ENCODE measurements at places on chromosomes 6 and 20.

GRCh38 chr6:514396-514978 lies 122.9 kb downstream of the IRF4 start:
- peak; percentile 30 for DNase-seq

- no peak for DNase-seq
Observed at GRCh38 chr6:82270881-82271635, 23.5 kb upstream of the IBTK start.

DNA sequence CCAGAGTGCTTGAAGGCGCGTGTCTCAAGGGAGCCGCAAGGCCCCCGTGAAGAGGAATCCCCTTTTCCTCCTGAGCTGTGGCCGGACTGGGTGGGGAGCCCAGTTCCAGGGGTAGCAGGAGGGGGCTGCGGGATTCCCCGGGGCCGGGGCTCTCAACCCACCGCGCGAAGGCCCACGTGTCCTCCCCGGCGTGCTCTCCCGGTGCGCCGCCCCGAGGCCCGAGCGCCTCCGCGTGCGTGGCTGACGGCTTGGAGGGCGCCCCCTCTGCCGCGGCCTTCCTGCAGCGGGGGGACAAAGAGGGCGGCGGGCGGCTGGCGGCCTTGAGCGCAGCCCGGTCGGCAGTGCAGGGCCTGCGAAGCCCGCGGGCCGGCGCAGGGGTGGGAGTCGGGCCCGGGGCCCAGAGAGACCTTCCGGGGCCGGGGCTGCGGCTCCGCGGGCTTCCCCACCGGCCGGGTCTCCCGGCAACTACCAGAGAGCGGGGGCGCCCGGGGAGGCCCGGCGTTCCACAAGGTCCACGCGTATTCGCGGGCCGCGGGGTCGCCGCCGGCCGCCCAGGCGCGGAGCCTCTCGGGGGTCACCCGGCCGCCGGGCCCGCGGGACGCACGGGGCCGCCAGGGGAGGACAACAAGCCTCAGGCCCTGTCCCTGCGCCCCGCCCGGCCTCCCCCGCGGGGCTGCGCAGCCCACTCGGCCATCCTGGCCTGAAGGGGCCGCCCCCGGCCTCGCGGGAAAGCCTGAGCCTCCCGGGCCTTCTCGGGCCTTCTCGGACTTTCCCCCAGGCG lies at the start of gene FAM217A:
FAM217A (minus strand) TSS at position 447 of the 781 bp plus-strand sequence. CDS start 1,723 bp downstream, outside the sequence.
- no peak for DNase-seq

DNA sequence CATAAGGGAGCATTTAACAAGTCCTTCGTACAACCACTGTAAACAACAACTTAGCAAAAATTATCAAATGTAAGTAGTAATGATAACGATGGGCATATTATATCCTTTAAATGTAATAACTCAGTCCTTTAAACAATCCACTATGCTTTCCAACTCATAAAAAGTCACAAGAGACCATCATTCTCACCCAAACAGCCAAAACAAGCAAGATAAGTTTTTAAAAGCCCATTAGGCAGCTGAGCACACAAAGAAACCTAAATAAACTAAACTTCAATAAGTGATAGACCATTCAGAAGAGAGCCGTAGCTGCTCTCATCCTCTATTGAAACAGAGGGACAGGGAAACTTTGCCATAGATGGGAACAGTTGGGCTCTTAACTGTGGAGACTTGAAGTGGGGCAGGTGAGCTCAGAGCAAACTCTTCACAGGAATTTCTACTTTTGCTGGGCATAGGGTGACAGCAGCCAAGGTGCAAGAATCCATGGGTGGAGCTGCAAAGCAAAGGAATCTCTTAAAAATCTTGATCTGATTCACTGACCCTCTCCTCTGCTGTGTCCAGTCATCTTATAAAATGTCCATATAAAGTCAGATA lies 22.5 kb downstream of the RAB22A start:
- no peak for DNase-seq

- no peak for DNase-seq
Observed at GRCh38 chr6:36129941-36130666, at the start of gene MAPK13. Gene MAPK13, plus strand, starts transcription at chr6:36130513. Its CDS starts 70 bp downstream, at chr6:36130583.

DNA sequence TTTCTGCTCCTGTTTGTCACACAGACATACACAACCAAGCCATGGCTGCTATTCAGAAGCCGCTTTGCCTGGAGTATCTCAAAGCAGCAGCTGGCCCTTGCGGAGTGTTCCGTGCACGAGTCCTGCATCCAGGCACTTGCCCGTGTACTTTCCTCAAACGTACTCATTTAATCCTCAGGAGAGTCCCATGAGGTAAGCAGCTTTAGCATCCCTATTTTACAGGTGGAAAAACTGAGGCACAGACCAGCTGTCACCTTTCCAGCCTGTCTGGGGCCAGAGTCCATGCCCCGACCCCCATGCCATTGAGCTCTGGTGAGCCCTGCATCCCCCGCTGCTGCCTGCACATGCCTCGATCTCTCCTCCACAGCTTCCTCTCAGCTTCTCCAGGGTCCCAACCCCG lies 130.0 kb downstream of the ERMARD start:
- DNase-seq: no peak

GRCh38 chr6:158789115-158789917 lies 29.9 kb downstream of the EZR start:
- no peak for DNase-seq

- DNase-seq: no peak
Observed at GRCh38 chr6:158405933-158406332, 93.7 kb downstream of the TULP4 start.

DNA sequence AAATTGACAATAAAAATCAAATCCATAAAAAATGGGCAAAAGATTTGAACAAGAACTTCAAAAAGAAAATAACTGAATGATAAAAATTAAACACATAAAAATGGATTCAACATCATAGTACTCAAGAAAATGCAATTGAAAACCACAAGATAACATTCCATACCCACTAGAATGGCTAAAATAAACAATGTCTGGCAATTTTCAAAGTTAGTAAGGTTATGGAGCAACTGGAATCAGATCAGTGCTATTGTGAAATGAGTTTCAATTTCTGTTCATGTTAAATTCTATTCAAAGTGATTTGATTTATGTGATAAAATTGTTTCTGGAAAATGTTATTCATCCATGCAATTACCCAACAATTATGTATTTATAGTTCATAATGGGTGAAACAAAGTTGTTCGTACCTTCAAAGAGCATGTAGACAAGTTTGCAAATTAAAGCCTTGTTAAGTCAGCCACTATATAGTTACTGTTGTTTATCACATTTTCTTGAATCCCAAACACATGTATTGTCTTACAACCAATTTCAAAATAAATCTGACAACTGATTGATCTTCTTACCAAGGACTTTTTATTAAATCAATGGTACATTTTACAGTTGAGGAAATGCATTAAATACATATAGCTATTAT lies 151.5 kb upstream of the CENPW start:
- DNase-seq: peak; percentile 65

Measured in brain pericyte (primary cell).